Right lobe of liver (tissue), 6 donors: ENCODE measurements at places on chromosomes 7 and 10. TPM values are rescaled to one million over a fixed set of nuclear protein-coding genes. Genes with fewer than 3 reads are reported as not detected.

The PCLO gene
- 0.53 TPM for total RNA-seq

The EPHA1 gene
- total RNA-seq: 41.3 TPM

The CYP2W1 gene
- total RNA-seq: not detected

The CYP3A7 gene
- total RNA-seq: 454 TPM

The WIPF3 gene
- 0.70 TPM for total RNA-seq

The GTF2IRD1 gene
- total RNA-seq: 9.8 TPM

The PLEKHS1 gene
- total RNA-seq: not detected

The EBF3 gene
- not detected for total RNA-seq

The TSPAN12 gene
- total RNA-seq: 14.4 TPM

The KLF14 gene
- not detected for total RNA-seq

The GSTO2 gene
- 3.1 TPM for total RNA-seq

The SPDYE16 gene
- not detected for total RNA-seq

The IGF2BP3 gene
- total RNA-seq: not detected

The HOXA4 gene
- 0.56 TPM for total RNA-seq

The EEF1AKMT2 gene
- 6.7 TPM for total RNA-seq

The AZGP1 gene
- total RNA-seq: 823 TPM

The PLAU gene
- total RNA-seq: 1.1 TPM

The SEMA3A gene
- not detected for total RNA-seq

The BTBD16 gene
- total RNA-seq: 2.6 TPM

The AGR2 gene
- total RNA-seq: 0.43 TPM

The PRR15 gene
- total RNA-seq: 0.42 TPM

The CPA4 gene
- total RNA-seq: not detected

The SMKR1 gene
- not detected for total RNA-seq

The ANXA8 gene
- 1.7 TPM for total RNA-seq

The HOGA1 gene
- total RNA-seq: 32.8 TPM

The TMEM270 gene
- not detected for total RNA-seq
